ENCODE measurements at places on chromosomes 4 and X.
A peak's percentile ranks its signal among the peaks of the same experiment; 100 is the strongest.

- no peak for DNase-seq
These were observed 31.2 kb downstream of the USP38 start for GRCh38 chr4:143215873-143216272.

DNA sequence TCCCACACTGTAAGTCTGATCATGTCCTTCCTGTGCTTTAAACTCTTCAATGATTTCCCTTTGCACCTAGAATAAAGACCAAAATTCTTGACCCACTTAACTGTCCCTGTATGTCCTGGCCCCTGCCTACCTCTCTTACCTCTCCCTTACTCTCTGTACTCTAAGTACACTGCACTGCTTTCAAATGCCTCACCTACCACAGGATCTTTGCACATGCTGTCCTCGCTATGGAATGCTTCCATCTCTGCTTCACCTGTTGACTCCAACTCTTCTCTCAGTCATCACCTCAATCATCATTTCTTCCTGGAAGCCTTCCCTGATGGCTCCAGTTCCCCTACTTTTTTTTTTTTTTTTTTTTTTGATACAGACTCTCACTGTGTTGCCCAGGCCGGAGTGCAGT, 29.0 kb upstream of the SEPTIN6 start:
- no peak for DNase-seq

DNA sequence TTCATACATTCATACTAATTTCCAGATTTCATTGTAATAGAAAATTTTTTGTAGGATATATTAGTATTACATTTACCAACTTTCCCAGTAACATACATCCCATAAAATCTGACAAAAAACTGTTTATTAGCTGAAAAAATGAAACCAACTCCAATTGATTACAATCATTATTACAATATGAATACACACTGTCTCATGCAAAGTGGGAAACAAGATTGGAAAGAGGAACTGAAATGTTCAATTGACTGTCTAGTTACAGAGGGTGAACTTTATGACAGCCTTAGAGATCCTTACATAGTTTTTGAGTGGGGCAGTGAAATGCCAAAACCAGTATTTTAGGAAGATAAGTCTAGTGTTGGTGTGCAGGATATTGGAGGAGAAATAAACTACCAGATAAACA, 2.3 kb upstream of the AMBN start:
- no peak for DNase-seq

DNA sequence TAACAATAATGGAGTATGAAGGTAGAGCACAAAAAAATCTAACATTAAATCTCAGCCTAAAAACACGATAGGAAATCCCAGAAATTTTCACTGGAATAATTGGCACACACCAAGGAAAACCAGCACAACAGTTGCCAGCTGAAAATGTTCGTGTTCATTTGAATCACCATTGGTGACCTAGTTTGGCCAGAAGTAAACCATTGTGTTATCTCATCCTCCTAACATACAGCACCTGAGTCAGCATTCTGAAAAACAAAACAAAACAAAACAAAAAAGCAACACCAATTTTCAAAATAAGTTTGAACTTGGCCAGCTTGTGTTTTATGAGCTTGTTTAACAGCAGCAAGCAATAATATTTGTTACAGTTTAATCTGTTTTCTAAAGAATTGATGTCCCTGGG, 41.1 kb downstream of the UCHL1 start:
- no peak for DNase-seq

- DNase-seq, result no peak
These were observed 199.0 kb downstream of the OPHN1 start for GRCh38 chrX:68234171-68234910.

GRCh38 chr4:94621491-94622080, 136.2 kb upstream of the BMPR1B start:
- no peak for DNase-seq

- no peak for DNase-seq
These were observed 1.3 kb downstream of the WDR13 start for GRCh38 chrX:48598614-48599013.

- DNase-seq, result no peak
These were observed 12.8 kb upstream of the NSUN7 start for GRCh38 chr4:40736910-40737309.

GRCh38 chrX:16853537-16853936, 16.6 kb downstream of the RBBP7 start:
- no peak for DNase-seq

- no peak for DNase-seq
These were observed 18.0 kb downstream of the SUV39H1 start for GRCh38 chrX:48714573-48714972.

GRCh38 chr4:25969374-25970155, 55.5 kb downstream of the SMIM20 start:
- DNase-seq, result no peak

DNA sequence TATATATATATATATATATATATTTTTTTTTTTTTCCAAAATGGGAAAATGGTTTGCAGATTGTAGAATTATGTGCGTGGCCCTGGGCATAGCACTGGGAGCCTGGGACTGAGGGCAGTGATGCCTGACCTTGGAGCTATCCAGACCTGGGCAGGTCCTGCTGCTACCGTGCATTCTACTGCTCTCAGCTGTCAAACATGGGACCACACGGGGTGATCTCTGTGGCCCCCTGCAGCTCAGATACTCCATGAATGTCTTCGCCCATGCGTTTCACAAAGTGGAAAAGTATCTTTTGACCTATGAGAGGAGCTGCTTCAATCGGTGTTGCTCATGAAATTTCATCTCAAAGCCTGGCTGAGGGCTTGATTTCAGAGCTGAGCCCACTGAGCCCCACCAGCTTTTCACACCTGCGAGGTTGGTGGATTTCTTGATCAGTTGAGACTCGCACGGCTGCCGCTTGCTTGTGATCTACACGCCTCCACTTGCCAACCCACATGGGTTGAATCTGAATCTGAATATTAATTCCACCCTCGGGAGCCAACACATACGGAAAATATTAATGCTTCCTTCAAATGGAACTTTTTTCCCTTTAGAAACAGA, 35.7 kb downstream of the ING2 start:
- DNase-seq, result no peak

- no peak for DNase-seq
These were observed 118.2 kb upstream of the STX18 start for GRCh38 chr4:4659871-4660651.

DNA sequence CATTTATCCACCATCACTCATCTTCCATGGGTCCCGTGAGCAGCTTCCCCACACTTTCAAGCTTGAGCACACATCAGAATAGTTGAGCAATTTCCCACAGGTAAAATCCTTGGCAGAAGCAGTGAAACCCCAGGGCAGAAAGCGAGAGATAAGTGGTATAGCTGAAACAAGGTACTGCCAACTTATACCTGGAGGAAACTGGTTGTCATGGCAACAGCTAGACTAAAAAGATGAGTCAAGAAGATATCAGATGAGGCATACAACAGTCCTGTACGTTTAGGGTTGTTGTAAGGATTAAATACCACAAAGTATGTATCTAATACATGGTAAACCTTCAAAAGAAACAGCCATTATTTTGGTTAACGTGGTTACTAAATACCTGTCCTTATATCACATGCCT, 66.9 kb upstream of the PHOX2B start:
- no peak for DNase-seq

- DNase-seq, result no peak
These were observed 49.2 kb downstream of the MOSPD2 start for GRCh38 chrX:14922437-14922836.

GRCh38 chr4:28690890-28691289, 1830.2 kb downstream of the STIM2 start:
- no peak for DNase-seq

DNA sequence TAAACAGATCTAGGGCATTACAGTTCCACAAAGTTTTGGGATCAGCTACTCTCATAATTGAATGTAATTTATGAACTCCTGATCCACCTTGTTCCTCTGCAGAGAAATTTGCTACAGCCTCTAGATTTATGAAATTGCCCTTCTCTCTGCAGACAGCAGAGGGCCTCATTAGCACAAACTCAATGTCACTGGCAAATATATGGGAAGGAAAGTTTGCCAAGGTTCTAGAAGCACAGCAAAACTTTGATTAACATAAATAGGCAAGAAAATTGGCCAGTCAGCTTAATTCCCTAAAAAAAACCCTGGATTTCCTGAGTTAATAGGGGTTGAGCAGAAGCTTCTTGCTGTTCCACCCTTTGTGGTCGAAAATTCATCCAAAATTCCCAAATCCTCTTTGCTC, 31.5 kb downstream of the PRPS1 start:
- no peak for DNase-seq

DNA sequence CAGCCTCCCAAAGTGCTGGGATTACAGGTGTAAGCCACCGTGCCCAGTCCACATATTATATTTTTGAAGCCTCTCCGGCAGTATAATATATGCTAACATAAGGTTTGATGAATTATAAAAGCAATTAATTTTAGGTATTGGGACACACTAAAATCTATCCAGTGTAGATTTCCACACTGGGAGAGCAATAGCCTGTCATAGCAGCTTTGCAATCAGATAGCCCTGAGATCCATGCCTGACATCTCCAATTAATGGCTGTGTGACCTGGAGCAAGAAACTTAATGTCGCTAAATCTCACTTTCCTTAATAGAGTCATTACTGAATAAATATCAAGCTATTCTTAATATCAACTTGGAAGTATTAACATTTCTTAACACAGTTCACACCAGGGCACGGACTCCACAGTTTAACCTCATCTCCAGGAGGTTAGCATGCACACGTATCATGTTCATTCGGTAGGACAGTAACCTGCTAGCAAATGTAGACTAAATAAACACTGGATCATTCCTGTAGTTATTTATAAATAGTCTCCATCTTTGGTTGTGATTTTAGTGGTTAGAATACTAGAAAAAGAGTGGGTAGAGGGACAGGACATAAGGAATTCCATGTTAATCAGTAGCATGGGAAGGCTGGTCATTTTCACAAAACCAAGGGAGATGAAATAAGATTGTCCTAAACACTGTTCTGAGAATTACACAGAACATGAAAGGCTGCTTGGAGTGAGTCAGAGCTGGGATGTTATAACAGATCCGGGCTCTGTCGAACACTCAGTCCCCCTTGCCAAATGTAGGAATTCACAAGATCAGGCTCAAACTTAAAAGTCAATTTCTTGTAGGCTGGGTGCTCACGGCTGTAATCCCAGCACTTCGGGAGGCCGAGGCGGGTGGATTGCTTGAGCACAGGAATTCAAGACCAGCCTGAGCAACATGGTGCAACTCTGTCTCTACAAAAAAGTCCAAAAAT, 254.7 kb downstream of the PALLD start:
- DNase-seq, result no peak

- no peak for DNase-seq
These were observed 74.6 kb downstream of the MAP3K15 start for GRCh38 chrX:19440713-19441112.

GRCh38 chr4:13169731-13170525, 314.2 kb downstream of the RAB28 start:
- DNase-seq, result no peak

DNA sequence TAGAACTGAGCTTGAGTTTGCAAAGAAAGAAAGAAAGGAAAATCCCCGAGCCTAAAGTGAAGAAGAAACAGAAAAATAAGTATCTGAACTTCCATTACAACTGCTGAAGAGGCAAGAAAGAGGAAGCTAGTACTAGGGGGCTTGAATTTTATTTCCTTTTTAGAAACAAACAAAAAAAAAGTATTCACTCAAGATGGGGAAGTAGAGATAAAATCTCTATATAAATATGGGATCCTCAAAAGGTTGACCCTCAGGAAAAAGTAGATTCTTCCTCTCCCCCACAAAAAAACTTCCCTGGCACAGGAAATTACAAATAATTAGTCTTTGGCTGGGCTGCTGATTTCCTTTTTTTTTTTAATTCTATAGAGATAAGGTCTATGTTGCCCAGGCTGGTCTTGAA, 16.0 kb downstream of the LRBA start:
- DNase-seq, result no peak

GRCh38 chrX:44918722-44919121, 45.7 kb downstream of the KDM6A start:
- no peak for DNase-seq

DNA sequence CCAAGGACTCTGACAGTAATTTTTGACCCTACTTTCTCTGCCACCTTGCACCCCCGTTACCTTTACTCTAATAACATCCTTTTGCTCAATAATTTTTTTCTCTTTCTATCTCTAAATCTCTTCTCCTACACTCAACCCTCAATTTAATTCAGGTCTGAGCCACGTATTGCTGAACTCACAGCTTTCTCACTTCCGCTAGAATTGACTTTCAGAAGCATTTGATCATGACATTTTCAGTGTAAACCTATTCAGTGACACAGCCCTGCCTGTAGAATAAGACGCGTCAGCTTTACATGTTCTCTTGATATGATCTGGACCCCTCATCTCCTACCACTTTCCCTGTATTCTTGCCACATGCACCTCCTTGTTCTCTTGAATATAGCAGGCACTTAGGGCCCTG, 439.5 kb upstream of the MAGEB2 start:
- no peak for DNase-seq

GRCh38 chrX:122943918-122944317, 240.2 kb upstream of the GRIA3 start:
- no peak for DNase-seq

DNA sequence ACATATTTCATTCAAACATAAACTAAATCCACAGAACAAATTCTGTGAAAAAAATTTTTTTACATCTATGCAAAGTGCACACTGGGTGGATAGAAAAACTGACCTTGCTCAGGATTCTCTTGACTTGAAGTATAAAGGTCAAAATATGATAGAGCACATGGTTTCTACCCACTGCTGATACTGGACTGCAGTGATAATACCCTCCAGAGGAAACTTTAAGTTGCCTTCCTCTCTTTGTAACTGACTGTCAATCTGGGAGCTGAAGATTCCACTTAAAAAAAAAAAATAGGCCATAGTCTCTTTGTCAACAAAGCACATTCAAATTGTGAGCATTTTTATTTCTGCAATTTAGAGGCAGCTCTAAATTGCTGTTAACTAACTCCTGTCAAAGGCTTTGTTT, 3.2 kb upstream of the AMMECR1 start:
- no peak for DNase-seq

DNA sequence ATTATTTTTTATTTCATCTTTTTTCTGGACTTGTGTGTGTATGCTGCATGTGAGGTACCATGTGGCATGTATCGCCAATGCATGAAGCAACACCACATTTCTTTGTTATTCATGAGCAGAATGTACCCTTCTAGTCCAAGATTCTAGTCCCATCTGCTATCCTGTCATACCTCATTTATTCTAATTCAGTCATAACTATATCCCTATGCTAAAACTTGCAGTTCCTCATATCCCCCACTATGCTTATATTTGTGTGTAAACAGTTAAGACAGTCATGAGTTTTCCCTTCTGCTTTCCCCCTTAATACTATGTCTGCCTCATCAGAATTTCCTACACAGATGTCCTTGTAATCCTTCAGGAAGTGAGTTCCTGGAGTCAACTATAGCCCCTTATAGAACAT, 19.7 kb downstream of the OCRL start:
- no peak for DNase-seq

DNA sequence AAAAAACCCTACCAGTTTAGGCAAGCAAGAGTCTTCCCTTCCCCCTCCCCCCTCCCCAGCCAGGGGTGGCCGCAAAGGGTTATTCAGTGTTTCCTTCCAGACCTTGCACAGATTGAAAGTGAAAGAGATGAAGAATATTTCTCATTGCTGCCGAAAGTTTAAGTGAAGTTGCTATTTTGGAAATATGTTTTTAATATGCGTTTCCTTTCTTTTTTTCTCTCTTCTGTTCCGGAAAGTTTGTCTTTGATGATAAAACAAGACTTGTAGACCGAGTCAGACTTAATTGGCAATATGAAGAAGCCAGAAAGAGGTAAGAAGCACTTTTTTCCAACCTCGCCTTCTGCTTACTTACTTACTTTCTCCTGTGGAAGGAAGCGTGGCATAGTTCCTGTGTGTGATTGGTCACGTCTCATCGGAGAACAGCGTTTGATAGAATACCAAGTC, 58.5 kb upstream of the CLCN4 start:
- DNase-seq, result peak; percentile 19
